ENCODE measurements at places on chromosomes 7 and 10.

DNA sequence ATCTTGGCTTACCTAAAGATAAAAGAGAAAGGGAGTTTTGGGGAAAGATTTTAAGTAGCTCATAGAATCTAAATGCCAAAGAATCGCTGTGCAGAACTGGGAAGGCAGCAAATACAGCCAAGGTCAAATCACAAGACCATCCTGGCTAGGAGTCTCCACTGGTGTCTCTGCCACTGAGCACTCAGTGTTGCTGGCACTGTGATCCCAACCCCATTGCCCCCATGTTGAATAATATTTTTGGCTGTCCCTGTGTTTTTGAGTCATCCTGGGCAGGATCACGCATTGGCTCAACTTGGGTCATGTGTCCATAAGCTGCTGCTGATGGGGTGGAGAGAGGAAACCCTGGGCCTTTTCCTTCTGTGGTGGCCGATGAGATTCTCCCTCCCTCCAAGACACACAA, 21.2 kb downstream of the TLX1 start:
- DNase-seq: no peak

DNA sequence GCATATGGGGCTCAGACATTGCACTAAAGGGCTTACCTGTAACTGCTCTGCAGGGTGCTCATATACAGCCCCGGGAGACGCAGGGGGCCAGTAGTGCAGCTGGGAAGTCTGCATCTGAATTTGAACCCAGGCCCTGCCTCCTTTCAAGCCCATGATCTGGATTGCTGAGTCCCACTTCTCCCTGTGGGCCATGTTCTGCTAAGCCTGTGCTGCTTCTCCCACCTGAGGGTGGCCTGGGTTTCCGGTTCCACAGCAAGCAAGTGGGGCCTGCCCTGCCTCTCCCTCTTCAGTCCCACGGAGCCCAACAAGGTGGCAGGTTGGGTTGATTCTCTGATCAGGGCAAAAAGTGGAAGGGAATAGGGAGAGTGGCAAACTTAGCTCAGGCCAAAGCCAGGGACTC, 56.6 kb upstream of the GDF10 start:
- no peak for DNase-seq

- no peak for DNase-seq
These were observed 19.6 kb downstream of the CEP55 start for GRCh38 chr10:93516006-93516380.

- peak; percentile 77 for DNase-seq
These were observed at the start of gene DIP2C for GRCh38 chr10:689452-690371. TSS of gene DIP2C (minus strand) at chr10:689668. CDS start at chr10:689578, 90 bp downstream.

GRCh38 chr7:150335108-150335773, 6.2 kb downstream of the RARRES2 start:
- no peak for DNase-seq

GRCh38 chr7:17991866-17992648, 35.6 kb downstream of the PRPS1L1 start:
- DNase-seq: no peak

DNA sequence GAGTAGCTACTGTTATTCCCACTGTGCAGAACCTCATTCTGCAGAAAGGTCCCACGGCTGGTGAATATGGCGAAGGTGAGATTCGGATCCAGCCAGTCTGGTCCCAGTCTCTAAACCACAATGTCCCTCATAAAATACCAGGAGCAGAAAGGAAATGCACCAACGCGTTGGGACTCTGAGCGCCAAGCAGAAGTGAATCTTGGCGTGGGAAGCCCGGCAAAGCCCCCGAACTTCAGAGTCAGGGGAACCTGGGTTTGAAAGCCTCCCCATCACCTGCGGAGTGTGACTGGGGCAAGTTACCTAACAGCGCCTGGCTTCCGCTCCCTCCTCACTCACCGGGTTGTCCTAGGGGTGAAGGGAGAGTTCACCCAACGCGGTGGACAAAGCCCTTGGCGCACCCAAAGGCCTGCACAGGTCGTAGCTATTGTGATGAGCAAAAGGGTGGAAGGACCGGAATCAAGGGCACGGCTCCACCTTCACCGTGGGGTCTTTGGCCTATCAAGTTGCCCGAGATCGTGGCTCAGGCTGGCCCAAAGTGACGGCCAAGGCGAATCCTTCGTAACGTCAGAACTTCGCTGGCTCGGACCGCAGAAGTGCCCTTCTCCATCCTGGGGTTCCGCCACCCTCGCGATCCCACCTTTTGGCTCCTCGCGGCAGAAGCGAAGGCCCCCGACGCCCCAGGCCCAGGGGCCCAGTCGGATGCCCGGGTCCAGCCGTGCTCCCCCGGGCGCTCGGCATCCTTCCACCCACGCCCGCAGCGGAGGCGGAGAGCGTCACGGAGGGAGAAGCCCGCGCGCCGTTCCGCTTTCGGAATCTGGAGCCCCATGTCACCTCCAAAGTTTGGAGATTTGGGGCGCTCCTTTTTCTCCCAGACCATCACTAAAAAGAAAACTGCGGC, 811 bp downstream of the RGS10 start:
- DNase-seq: no peak

- DNase-seq: peak; percentile 63
These were observed 445 bp upstream of the ATRNL1 start for GRCh38 chr10:115092555-115093285.

DNA sequence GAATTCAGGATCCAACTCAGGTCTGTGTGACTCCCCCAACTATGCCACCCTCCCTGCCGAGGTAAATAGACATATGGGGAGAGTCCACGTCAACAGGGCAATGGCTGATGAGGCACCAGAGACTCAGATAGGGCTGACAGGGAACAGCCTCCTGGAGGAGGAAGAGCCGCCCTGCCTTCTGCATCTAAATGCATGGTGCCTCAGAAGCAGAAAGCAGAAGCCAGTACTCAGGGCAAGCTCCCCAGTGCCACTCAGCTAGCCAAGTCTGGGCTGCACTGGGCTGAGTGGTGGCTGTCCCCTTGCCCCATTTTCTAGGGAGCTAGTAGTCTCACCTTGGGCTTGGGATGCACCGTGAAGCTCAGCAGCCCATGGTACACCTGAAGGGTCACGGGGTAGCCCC, 11.0 kb downstream of the RRP12 start:
- no peak for DNase-seq

GRCh38 chr7:81688622-81689411, 81.0 kb downstream of the HGF start:
- DNase-seq: no peak

DNA sequence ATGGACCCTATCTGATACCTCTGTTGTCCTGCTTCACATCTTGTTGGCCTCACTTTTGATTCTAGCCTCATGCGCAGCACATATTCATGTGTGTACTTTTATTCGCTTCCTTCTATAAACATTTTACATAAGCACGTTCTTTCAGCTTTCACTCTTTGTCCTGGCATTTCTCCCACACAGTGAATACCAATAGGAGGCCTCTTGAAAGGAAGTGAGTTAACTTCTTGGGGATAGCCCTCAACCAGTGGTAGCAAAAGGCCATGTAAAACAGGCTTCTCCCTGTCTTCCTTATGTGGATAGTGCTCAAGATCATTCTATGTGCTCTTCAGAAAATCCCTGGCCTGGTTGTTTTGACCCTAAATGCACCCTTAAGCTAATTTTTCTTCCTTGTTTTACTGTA, 633.9 kb upstream of the MBL2 start:
- DNase-seq: no peak

DNA sequence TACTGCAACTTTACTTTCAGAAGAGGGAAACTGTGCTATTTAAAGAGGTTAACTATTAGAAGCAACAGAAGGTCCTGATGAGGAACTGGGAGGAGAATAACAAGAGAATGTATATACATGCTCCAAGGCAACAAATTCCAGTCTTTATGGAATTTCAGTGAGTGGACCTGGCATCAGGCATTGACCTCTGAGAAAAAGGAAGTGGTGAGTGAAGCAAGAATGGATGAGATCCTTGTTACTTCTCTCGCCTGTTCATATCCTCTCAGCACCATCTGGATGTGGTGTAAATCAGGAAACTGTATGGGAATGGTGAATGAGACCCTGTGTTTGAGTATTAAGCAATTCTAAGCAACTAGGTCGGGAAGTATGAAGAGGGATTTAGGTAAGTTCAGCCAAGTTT, 30.3 kb upstream of the KBTBD2 start:
- DNase-seq: no peak

GRCh38 chr7:92200791-92201190, 21.8 kb upstream of the LRRD1 start:
- no peak for DNase-seq

DNA sequence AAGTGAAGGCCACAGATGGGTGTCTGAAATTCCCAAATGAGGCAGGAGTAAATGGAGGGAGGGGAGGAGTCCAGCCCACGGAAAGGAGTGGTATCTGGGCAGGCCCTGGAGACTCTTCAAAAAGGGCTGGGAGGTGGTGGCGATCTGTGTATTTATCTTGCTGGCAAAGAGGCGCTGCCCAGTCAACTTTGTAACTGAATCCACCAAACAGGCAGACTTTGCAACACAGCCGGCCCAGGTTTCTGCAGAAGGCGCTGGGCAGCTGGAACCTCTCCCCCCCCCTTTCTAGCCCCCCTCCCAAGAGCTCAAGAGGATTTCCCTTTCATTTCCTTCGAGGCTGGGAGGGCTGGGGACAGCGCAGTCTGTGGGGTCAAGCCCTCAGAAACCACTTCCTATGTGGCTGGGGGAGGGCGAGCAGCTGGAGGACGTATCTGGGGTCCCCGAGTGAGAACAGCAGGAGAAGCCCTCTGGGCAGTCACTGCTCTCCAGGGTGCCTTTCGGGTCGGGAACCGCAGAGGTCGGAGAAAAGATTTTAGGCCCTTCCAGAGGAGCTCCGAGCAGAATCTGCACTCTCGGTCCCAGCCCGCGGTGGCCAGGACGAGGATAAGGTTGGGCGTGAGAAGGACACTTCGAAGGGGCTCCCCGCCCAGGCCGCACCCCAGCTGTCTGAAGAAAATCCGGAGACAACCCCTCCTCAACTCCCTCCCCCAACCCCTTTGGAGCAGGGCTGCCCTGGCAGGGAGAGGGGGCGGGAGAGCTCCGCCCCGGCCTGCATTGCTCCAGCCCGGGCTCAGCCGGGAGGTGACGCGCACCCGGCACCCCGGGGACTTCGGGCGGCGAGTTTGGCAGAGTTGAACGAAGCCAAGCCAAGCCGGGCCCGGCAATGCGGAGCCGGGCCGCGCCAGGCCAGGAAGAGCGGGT, 965 bp downstream of the ZCCHC24 start:
- peak; percentile 46 for DNase-seq

- peak; percentile 64 for DNase-seq
These were observed 88.4 kb downstream of the BEND7 start for GRCh38 chr10:13440185-13441061.

DNA sequence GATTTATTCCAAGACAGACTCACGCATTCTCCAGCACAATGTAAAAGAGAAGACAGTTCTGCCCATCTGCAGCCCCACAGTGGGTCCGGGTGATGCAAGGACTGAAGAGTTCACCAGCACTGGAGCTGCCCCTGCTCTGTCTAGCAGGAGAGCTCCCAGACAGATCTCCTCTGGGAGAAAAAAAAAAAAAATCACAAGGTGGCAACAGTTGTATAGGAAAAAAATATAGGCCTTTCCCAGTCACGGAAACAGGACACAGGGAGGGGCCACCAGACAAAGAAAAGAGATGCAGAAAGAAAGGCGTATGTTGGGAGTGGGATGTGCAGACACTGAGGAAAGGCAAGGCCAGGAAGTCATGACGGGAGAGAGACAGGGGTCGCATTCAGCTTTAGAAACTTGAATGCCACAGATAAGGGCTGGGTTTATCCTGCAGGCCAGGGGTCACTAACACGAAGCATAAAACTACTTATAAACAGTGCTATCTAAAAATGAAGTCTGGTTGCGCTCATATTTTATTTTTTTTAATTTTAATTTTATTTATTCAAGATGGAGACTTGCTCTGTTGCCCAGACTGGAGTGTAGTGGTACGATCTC, 54.1 kb downstream of the FAM171A1 start:
- DNase-seq: no peak
